NCI-H2107 (cell line): ENCODE measurements at places on chromosomes 11 and 22.

- DNase-seq: no peak
Observed at GRCh38 chr11:116948391-116948790, 111.0 kb upstream of the APOA1 start.

GRCh38 chr11:1387961-1388762 is 1.6 kb upstream of the BRSK2 start:
- DNase-seq: no peak

DNA sequence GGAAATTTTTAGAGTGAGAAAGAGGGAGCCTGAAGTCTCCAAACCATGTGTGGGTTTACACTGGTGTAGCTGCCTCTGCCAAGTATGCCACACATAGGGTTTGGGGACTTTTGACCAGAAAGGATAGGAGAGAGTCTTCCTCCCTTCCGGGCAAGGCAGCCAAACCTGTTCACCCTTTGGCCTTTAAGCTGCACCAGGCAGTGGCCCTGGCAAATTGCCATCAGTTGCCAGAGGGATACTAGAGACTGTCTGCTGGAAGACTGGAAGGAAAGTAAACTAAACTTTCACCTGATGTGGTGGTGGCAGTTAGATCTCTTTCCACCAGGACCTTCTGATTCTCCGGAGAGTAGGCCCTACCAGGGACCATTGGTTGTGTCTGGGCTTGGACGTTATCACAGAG is 1263.2 kb downstream of the FAM181B start:
- DNase-seq: no peak

DNA sequence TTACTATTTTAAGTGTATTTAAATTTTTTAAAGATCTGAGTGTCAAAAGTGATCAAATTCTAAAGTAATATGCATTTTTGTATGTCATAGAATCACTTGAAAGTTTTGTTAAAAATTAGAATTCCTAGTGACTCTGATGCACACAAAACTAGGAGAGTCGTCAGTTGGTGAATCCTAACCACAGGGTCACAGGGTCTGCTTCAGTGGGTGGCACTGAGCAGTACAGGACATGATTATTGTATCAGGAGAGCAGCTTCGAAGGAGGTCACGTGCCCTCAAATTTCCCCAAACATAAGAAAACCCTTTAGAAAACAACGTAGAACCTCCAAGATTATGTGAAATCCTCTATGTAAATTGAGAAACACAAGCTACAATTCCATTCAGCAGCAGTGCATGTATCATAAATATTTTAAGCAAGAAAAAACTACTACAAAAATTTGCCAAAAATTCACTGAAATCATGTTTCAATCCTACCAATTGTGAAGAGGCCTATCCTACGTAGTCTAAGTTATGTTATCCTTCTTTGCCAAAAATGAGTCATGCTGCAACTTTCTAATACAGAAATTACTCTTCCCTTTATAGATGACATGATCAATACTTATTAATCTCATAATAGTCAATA is 323.6 kb downstream of the AASDHPPT start:
- DNase-seq: no peak

DNA sequence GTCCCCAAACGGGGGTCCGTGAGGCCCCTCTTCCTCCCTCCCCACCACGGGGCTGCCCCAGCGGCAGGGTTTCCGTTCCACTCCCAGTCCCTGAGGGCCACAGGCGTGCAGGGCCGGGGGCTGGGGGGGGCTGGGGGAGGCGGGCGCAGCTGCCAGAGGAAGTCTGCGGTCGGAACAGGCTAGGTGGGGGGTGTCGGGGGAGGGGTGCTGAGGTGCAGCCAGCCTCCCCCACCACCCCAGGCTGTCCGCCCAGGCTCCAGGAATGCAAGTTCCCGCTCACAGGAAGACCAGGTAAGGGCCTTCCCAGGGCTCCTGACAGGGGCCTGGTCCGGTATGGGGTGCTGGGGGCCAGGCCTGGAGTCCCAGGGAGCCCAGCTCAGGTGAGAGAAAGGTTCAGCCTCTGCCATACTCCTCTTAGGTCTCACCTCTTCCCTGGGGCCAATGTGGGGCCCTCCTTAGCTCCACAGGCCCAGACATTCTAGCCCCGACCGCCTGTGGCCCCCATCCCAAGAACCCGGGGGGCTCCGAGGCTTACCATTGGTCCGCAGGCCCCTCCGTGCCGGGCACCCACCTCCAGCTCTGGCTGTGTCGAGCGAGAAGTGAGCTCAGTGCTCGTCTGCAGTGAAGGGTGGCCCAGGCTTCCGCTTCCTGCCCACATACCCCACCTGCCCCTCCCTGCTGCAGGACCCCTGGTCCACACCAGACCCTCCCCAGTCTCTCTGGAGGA is at the start of gene PTPRCAP:
PTPRCAP (minus strand) TSS at position 601 of the 727 bp plus-strand sequence; CDS start at position 538, 63 bp downstream.
- no peak for DNase-seq

GRCh38 chr11:57386178-57386940 is 4.1 kb downstream of the PRG2 start:
- no peak for DNase-seq

DNA sequence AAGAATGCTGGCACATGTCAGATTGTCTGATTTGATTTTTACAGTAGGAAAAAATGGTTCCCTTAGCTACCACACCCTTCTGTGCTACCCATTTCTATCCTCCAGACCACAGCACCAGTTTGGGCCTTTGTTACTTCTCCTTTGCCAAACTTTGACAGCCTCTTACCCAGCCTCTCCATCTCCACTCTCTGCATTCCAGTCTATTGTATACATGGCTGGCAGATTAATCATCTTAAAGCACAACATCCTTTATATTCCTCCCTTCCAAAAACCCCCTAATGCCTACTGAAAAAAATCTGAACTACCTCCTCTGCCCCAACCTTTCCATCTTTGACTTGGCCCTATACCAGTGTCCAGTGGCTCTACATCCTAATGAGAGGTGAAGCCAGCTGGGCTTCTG is 10.8 kb upstream of the PANX1 start:
- no peak for DNase-seq

DNA sequence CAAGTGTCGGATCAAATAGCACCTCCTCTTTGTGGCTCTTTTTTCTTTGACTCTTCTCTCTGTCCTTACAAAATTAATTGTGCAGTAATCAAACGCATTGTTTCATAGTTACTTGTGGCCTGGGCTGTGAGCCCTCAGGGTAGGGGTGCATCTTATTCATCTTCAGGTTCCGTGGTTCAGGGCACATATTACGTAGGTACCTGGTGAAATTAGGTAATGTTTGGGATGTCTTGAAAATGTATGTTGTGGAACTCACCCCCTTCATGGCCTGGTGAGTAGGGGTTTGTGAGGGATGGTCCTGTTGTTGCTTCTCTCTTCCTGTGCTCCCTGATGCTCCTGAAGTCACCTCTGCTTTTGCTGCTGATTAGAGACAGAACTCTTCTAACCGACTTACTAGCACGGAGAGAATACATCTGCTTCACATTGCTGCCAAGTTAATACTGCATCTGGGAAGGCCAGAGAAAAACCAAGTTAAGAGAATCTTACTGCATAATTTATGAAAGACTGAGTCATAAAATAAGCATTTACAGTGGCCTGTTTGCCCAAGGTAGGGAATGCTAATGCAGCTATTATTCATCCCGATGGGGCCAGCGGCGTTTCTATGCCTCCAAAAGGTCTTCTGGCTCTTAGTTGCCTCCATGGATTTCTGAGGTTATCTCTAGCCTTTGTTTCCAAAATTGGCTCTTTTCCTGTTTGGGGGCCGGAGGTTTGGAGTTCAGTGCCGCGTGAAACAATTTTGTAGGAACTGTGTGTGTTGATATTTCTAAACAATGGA is 66.9 kb downstream of the TBC1D22A start:
- no peak for DNase-seq

DNA sequence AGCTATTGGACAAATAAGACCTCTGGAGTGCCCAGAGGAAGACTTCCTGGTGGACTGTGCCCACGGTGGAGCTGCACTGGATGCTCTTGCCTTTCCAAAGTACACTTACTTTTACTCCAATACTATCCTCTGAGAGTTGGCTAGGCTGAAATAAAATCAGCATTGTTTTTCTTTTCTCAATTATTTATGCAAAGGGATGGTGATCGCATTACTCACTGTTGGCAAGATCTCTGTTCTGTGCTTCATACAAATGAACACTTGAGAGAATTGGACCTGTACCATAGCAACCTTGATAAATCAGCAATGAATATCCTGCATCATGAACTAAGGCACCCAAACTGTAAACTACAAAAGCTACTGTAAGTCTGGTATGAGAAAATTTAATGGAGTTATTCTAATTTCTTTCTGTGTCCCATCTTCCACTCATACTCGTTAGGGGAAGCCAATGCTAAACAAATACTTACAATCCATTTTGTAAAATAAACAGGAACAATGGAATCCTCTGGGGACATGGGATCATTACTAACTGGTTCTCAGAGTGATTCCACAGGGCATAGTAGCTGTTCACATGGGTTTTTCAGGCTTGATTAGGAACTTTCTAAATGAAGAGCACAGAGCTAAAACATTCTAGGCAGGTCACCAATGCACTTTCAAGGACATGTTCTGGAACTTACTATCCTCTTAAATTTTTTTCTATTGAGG is 26.3 kb downstream of the NLRP14 start:
- DNase-seq: no peak

- no peak for DNase-seq
Observed at GRCh38 chr22:26979294-26979693, 321.9 kb downstream of the MIAT start.

GRCh38 chr22:23898006-23898974 is 4.1 kb downstream of the MIF start:
- no peak for DNase-seq

DNA sequence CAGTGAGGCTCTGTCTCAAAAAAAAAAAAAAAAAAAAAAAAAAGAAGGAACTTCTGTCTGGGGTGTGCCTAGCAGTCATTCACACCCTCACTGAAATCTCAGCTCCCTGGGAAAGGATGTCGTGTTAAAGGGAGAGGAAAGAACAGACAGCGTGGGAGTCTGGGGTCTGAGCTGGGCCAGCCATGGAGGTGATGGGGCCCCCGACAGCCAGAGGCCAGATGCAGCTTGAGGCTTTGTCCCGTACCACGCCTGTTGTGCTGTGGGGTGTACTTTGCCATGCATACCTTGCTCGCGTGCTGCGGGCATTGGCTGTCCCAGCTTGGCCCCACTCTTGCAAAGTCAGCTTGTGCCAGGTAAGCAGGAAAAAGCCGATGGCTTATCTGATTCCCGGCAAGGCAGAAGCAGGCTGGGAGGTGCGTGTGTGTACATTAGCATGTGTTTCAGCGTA is 4.6 kb downstream of the SYT12 start:
- no peak for DNase-seq

DNA sequence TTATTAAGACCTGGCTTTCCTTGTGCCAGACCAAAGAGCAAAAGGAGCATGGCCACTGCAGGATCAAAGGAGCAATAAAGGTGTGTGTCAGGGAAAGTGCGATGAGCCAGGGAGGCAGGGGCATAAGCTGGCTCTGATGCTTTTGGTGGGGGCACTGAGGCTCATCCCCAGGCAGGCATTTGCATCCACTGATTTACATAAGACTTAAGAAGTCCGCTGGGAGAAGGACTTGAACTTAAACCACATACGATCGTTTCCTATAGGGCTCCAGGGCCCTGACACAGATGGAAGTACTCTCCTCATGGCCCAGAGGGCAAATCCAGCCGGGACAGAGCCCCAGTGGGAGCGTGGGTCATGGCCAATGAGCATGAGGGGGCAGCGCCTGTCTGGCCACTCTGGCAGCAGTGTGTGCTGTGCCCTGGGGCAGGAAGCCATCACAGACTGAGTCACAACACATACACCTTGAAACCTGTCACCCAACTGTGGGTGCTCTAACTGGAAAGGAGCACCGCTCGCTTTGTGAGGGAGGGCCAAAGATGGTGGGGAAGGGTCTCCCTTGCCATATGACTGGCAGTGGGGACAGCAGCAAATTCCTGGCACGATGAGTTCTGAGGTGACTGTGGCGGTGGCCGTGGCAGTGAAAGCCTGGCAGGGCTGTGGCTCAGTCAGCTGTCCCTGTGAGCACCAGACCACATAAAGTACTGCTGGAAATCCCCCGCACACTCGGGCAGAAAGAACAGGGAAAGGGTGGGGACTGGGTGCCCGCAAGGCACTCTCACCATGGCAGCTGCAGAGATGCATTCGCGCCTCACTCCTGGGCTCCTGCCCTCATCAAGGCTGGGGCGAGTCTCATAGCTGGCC is 79.4 kb upstream of the LMO1 start:
- DNase-seq: no peak

DNA sequence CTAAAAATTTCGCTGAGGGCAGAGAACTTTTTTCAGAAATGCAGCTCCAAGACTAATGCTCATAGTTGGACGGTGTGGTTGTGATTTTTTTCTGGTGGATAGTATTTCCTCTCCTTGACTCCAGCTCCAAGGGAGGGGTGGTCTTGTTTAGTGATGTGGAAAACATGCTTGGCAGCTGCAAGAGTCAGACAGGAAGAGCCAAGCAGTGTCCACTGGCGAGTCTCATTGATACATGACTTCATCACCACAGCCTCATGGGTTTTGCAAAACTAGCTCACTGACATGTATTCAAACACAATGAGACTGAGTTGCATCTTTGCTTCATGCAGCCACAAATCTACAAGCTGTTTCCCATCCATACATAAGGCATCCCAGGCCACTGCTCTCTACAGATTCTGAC is 7.3 kb upstream of the KCNJ1 start:
- DNase-seq: no peak

DNA sequence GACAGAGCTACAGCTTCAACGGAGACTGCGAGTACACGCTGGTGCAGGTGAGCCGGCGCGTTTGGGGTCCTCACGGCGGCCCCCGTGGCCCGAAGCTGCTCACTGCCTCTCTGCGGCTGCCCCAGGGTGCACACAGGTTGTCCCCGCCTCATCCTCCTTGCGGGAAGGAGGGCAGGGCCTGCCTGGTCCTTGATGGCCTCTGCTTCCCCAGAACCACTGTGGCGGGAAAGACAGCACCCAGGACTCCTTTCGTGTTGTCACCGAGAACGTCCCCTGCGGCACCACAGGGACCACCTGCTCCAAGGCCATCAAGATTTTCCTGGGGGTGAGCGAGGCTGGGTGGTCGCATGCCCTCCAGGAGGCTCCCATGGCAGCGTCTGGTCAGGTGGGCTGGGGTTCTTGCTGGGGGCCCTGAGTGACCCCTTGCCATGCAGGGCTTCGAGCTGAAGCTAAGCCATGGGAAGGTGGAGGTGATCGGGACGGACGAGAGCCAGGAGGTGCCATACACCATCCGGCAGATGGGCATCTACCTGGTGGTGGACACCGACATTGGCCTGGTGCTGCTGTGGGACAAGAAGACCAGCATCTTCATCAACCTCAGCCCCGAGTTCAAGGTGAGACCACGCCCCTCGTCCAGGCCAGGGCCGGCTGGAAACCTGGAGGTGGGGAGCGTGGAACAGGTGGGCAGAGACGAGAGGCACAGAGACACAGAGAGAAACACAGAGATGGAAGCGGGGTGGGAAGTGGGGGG is 19.4 kb downstream of the MUC5AC start:
- DNase-seq: no peak

- no peak for DNase-seq
Observed at GRCh38 chr11:101478587-101479369, 105.0 kb downstream of the TRPC6 start.

GRCh38 chr11:2128130-2128510 is 11.1 kb downstream of the IGF2 start:
- no peak for DNase-seq
